Activated CD8-positive, alpha-beta memory T cell treated with anti-CD3 and anti-CD28 coated beads, Interleukin-2, amount 50 U/mL, for 4 hours (primary cell): ENCODE measurements at places on chromosomes 3 and 15.

DNA sequence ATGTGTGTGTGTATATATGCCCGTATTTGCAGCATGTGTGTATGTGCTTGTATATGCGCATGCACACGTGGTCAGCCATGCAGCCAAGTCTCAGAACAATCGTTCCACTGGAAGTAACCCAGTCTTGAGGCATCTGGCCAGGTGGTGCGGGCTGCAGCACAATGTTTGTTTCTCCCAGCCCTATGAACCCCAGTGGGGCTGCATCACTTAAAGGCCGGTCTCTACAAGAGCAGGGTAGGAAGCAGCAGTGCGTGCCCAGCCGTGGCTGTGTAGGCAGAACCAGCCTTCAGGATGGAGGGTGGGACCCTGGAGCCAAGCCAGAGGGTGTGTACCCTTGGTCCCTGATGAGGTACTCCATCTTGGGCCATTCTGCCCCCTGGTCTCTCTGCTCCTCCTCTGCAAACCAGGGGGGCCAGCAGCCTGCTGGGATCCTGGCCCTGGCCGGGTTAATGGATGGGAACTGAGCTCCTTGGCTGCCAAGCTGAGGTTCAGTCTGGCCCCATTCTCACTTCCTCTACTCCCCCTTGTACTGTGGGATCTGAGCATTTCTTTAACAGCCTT, 11.8 kb downstream of the KLF13 start:
- DNase-seq: no peak

- no peak for DNase-seq
Observed at GRCh38 chr3:58287354-58287753, 18.7 kb upstream of the RPP14 start.

- no peak for DNase-seq
Observed at GRCh38 chr3:89264037-89264560, 156.7 kb downstream of the EPHA3 start.

GRCh38 chr3:141078200-141078599, 27.1 kb downstream of the SPSB4 start:
- no peak for DNase-seq
